ENCODE measurements at places on chromosomes 7 and 10.

DNA sequence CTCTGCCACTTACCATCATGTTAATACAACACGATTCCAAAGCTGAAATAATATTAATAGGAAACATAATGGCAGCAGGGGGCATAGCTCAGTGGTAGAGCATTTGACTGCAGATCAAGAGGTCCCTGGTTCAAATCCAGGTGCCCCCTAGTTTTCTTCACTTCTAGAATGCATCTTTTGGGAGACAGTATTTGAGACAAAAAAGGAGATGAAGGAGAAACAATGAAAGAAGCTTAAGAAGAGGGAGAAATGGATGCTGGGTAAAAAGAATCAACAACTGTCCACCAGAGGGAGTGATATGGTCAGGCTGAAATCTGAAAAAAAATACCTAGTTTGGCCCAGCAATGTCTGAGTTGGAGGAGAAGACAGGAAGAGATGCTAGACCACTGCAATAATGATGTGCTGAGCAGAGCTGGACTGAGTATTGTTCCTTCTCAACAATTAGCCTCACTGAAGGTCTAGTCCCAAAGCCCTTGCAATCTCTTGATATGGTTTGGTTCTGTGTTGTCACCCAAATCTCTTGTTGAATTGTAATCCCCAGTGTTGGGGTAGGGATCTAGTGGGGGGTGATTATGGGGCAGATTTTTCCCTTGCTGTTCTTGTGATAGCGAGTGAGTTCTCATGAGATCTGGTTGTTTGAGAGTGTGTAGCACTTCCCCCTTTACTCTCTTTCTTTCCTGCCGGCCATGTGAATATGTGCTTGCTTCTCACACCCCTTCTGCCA lies 48.3 kb downstream of the ZNF783 start:
- DNase-seq, result no peak

GRCh38 chr7:55567571-55567970 lies 4.7 kb downstream of the VOPP1 start:
- DNase-seq, result no peak

GRCh38 chr7:96710544-96710943 lies 898 bp upstream of the SEM1 start:
- no peak for DNase-seq

- DNase-seq, result no peak
These were observed 248.2 kb upstream of the KLF14 start for GRCh38 chr7:130982160-130982638.

- no peak for DNase-seq
These were observed 24.1 kb upstream of the ZC3HAV1L start for GRCh38 chr7:139059905-139060304.

GRCh38 chr7:108455998-108456677 lies at the start of gene NRCAM:
TSS of gene NRCAM (minus strand) at chr7:108456436. CDS start at chr7:108240064, 216,372 bp downstream.
- peak; percentile 68 for DNase-seq

- DNase-seq, result no peak
These were observed 237.7 kb downstream of the SKAP2 start for GRCh38 chr7:26626687-26627086.

DNA sequence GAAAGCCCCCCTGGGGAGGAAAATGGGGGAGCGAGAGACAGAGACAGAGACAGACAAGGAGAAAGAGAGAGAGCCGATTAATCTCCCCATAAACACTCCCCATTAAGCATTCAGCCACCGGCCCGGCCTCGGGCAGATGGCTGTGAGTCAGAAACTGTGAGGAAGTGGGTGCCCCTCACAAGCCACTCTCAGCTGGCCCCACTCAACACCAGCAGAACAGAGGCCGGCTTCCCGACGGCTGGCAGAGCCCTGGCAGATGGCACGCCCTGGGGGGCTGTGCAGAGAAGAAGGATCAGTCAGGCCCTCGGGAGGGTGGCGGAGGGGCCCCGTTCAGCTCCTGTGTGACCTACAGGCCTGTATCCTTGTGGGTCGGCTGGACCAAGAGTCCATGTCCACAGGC lies 41.2 kb downstream of the CAMK2B start:
- DNase-seq, result no peak

- DNase-seq, result no peak
These were observed 122.0 kb downstream of the AGMO start for GRCh38 chr7:15439853-15440252.

DNA sequence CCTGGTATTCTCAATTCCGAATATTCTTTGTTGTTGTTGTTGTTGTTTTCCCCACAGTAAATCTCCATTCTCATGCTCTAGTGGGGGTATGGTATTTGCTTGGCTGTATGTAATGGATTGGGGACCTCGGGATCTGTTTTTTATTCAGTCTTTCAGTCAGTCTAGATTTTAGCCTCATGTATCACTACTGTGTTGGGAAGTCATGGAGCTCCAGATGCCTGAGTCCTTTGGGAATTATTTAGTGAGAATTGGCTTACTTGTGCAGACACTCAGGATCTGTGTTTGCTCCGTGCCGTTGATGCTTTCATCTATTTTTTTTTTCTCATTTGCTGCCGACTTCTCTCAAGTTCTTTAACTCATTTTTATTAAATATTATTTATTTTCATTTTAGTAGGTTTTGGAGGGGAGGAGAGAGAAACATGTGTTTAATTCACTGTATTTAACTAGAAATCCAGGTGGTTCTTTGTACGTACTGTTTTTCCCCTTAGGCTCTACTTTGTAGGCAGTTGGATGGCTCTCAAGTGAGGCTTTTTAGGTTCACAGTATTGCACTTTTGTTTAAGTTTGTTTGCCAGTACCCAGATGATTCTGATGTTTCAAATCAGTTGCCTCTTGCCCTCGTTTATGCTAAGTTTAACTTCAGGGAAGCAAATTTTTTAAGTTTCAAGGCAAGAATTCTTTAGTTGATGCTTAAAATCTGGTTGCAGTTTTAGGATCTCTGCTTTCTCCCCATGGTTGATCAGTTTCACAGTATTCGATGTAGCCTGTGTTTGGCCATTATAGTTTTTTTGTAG lies 36.9 kb downstream of the ZNRF2 start:
- DNase-seq, result no peak

DNA sequence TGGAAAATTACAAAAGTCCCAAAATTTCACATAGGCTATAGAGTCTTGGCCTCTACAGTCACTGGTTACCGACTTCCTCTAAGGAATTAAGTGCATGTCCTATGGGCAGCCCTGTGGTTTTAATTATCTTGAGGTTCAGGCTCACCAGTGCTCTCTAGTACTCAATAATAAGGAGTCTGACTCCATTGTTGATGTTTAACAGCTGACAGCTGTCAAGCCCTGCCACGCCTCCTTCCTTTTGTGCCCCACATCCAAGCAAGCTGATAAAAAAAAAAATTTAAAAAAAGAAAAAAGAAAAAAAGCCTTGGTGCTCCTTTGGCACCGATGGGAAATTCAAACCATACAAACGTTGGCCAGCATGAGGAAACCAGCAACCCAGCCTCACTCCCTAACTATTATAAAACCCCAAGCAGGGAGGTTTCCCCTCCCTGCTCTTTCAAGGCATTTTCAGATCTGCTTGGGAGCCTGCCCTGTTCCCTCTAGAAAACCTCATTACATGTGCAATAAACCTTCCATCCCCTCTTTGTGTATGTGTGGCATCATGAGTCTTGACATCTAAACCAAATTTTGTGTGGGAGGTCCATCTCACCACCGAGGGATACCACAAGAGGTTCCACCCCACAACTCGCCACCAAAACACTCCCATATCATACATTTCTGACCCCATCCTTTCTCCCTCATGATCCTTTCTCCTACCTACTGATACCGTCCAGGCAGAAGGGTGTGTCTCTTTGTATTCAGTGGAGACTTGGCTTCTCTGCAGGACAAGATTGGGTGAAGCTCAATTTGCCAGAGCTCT lies 70.9 kb upstream of the CCDC71L start:
- DNase-seq, result no peak

- peak; percentile 14 for DNase-seq
These were observed 55.0 kb upstream of the VWDE start for GRCh38 chr7:12458520-12459131.

DNA sequence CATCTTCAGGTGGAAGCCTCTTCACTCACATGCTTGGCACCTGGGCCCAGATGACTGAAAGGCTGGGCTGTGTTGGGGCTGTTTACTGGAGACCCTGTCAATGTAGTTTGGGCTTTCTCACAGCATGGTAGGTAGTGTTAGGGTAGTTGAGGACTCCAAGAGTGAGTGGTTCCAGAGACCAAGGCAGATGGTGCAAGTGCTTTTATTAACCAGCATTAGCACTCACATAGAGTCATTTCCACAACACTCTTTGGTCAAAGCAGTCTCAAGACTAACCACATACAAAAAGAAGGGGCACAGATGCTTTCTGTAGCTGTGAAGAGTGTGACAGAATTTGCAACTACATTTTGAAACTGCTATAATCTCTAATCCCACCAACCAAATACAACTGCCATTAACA lies 135.0 kb downstream of the RTKN2 start:
- DNase-seq, result no peak

GRCh38 chr7:56811081-56811480 lies 321.2 kb downstream of the ZNF479 start:
- DNase-seq, result no peak

DNA sequence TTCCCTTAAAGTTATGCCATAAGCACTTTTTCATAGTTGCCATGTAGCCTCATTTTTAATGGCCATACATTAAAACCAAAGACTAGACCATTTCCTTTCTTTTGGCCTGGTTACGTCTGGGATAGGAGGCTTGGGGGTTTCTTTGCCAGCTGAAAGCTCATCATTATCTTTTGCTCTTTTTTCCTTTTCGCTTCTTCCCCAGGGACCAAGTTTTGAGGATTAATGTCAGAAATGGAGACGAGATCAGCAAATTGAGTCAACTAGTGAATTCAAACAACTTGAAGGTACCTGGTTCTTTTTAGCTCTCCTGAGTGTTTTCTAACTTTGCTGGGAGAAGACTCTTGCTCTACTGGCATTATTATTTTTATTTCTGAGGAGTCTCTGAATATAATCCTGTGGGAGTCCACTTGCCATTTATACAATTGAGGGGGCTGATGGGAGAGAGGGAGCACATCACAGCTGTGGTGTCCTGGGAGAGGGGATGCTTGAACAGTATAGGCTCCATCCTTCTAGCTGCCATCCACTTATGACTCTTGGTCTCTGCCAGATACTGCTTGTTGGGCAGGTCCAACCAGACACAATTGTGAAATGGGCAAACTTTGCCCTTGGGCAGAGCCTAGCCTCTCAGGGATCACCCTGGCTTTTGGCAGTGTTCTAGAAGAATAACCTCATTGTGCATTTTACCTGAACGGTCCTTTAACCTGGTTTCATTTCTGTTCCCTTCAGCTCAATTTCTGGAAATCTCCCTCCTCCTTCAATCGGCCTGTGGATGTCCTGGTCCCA lies 5.8 kb downstream of the CPA4 start:
- no peak for DNase-seq

GRCh38 chr10:86489071-86489810 lies 32.4 kb downstream of the WAPL start:
- no peak for DNase-seq

- DNase-seq, result no peak
These were observed 78.8 kb downstream of the SGMS1 start for GRCh38 chr10:50544857-50545429.

GRCh38 chr10:71247414-71247705 lies 35.0 kb downstream of the UNC5B start:
- DNase-seq, result no peak

DNA sequence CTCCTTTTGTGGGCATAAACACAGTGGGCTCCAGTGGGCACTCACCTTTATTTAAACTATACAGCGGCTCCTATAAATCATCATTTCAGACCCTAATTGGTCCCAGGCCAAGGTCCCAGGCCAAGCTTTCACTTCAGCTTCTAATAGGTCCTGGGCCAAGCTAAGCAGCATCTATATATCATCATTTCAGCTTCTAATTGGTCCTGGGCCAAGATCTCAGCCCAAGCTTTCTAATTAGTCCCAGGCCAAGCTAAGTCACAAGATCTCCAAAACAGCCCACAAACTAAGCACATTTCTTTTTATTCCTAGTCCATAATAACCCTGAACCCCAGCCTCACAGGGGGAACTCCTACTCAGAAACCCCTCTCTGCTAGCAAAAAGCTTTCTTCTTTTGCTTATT lies 47.1 kb downstream of the ZNF680 start:
- no peak for DNase-seq

DNA sequence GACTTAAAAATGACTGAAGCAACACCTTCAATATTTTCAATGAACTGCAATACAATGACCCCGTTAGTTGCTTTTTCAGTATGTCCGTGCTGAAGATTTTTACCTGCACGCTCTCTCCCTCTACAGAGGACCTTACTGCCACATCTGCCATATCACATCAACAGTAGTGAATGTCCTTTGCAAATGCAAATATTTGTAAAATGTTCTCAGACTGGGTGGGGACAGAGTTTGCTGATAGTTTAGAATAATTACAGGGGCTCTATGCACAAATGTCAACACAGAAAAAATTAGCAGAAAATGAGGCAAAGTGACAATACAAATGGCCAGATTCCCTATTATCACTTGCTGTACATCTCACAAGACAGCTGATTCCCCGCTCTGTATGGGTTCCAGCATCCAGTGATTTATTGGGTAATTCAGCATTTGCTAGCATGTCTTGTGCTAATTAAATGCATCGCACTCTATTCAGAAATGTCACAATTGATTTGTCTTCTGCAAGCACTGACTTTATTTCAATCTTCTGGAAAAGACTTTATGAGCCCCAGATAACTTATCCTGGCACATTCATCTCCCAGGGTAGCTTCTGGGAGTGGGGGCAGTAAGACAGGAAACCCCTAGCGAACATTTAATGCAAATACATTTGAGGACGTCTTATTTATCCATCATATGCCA lies 69.1 kb upstream of the PTER start:
- no peak for DNase-seq

DNA sequence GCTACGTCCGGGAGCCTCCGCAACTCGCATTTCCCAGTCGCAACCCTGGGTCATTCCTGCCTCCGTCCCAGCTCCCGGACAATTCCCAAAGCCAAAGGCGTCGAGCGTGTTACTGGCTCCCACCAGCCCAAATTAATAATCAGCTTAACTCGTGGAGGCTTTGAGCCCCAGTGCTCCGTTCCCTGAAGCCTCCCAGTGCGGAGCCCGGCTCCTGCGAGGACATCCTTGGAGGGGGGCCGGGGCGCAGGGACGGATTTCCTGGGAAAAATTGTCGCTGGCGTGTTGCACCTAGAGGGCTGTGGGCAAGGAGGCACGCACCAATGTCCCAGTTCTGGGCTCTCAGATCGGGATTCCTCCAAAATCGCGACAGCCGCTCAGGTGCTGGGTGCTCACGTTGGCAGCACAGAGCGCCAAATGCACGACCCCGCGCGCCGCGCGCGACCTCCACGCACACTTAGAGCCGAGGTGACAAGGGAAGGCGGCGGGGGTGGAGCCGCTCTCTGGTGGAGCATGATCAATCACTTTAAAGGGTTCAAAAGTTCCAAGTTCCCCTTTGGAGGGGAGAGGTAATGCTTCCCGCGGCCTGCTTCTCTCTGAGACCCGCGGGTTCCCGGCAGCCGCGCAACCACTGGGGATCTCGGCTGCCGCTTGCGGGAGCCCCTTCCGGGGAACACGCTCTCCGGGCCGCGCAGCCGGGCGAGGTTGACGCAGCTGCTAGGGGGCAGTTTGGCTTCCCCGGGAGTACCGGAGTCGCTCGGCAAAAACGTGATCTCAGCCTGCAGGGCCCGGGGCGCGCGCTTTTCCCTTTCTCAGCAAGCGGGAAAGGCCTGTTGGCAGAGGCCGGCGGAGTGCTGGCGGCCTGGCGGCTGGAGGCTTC lies 25.5 kb downstream of the SKIDA1 start:
- DNase-seq, result no peak

- no peak for DNase-seq
These were observed 909 bp upstream of the AKR1D1 start for GRCh38 chr7:138075350-138075749.

- no peak for DNase-seq
These were observed 14.4 kb downstream of the ALKBH4 start for GRCh38 chr7:102450242-102450641.

GRCh38 chr10:74093530-74094164 lies 57.0 kb downstream of the AP3M1 start:
- DNase-seq, result no peak

GRCh38 chr7:117937049-117937752 lies 64.0 kb upstream of the CTTNBP2 start:
- no peak for DNase-seq

Data from right lung (tissue), 10 donors.